ENCODE measurements at places on chromosomes 16 and 17.

DNA sequence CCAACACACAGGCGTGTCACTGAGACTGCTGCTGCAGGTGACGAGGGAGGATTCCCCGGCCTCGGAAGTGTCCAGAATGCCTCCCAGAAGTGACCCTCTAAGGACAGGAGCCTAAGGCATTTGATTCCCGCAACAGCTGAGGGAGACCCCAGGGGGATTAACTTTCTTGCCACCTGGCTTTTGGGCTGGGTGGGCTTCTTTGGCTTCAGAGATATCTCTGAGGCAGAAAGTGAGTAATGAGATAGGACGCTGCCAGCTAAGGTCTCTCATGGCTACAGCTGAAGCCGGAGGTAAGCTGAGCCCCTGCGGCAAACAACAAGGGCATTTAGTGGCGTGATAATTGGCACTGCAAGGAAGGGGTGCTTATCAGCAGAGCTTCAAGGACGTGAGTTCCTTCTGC is 17.0 kb downstream of the DRC3 start:
- no peak for DNase-seq

- DNase-seq, result no peak
Measured at GRCh38 chr17:60353773-60354172, 38.2 kb downstream of the USP32 start.

GRCh38 chr16:56848955-56849689 is 15.9 kb upstream of the SLC12A3 start:
- no peak for DNase-seq

- DNase-seq, result no peak
Measured at GRCh38 chr17:61498042-61498994, 46.1 kb downstream of the TBX4 start.

- peak; percentile 24 for DNase-seq
Measured at GRCh38 chr17:7177191-7177953, 1.8 kb downstream of the ASGR1 start.

DNA sequence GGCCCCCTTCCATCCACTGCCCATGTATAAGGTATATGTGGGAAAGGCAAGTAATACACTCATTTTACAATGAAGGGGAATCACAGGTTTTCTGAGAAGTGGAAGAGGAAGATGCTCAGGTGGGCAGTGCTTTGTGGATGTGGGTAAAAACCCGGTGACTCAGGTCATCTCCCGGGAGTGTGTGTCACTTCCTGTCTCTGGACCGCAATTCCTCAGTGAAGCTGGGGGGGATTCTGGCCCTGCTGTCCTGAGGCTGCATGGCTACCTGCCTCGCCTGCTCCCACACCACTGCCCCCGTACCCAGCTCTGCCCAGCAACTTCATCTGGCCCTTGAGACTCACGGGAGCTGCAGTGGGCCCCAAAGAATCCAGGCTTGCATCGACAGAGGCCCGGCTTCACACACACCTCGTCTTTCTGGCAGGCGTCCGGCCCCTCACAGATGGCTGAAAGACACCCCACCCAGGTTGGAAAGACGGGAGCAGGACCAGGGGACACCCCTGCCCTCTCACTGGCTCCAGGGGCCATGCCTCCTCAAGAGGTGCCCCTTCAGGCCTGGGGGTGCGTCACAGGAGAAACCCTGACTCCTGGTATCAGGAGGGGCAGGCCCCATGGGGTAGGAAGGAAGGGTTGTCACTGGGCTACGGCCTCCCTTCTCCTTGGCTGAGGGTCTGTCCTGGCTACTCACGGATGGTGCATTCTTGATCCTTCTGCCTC is 882 bp downstream of the SCARF1 start:
- DNase-seq, result no peak

- peak; percentile 59 for DNase-seq
Measured at GRCh38 chr17:37117373-37118142, 168.8 kb downstream of the AATF start.

- DNase-seq, result no peak
Measured at GRCh38 chr17:71402661-71403141, 718.1 kb upstream of the SOX9 start.

GRCh38 chr17:21689604-21690003 is 2.7 kb upstream of the KCNJ18 start:
- no peak for DNase-seq

DNA sequence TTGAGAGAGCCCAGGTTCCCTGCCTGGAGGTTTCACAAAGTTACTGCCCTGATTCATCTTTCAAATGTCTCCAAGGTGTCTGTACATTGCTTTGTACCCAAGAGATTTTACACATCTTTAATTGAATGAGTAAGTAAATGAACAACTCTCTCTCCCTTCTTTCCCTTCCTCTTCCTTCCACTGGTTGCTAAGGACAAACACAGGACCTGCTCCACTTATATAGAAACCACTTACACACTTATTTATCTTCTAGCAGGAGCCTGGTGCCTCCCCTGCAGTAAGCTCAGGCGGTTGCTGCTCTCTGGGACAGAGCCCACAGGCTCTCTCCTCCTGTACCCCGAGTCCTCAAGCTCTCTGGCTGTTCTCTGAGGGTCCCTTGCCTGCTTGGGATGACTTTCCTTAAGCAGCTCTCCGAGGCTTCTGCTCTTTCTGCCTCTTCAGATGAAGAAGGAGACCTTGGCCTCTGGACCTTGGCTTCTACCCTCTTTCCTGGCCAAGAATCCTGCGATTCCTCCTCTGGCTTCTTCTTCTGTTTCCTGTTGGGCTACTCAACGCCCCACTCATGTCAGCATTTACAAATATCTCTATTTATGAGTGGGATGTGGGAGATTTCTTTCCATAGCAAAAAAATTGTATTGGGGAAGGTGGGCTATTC is 9.9 kb downstream of the PIRT start:
- DNase-seq, result no peak

GRCh38 chr17:76356803-76357456 is 3.2 kb upstream of the PRPSAP1 start:
- no peak for DNase-seq

GRCh38 chr16:8919089-8919933 is 37.2 kb downstream of the LITAFD start:
- no peak for DNase-seq

Measured in NCI-H526 treated with DMSO at 0.1 percent for 48 hours (cell line).